ENCODE measurements at places on chromosomes 16 and 17.
A peak's percentile ranks its signal among the peaks of the same experiment; 100 is the strongest.

GRCh38 chr17:49498029-49498615 lies 3.0 kb downstream of the NGFR start:
- DNase-seq: no peak

DNA sequence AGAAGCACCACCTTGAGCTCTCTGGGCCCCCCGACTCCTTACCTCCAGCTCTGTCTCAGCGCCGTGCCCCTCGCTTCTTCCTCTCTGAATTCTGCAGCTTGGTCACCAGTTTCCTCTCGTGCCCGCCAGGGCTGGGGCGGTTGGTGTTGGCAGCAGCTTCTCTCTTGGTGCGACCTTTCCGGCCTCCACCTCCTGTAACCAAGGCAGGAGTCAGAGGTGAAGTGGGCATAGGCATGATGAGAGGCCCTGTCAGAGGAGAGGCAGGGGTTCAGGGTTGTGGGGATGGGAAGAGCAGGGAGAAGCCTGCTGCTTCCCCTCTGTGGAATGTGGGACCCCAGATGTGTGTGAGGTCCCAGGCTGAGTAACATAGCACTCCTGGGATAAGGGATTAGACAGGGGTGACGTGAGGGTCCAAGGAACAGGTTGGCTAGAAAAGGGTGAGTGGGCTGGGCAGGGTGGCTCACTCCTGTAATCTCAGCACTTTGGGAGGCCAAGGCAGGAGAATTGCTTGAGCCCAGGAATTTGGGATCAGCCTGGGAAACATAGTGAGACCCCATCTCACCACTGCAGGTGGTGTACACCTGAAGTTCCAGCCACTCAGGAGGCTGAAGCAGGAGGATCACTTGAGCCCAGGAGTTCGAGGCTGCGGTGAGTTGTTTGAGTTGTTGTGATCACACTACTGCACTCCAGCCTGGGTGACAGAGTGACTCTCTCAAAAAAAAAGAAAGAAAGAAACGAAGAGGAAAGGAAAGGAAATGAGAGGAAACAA lies 626 bp downstream of the NUPR1 start:
- DNase-seq: no peak

DNA sequence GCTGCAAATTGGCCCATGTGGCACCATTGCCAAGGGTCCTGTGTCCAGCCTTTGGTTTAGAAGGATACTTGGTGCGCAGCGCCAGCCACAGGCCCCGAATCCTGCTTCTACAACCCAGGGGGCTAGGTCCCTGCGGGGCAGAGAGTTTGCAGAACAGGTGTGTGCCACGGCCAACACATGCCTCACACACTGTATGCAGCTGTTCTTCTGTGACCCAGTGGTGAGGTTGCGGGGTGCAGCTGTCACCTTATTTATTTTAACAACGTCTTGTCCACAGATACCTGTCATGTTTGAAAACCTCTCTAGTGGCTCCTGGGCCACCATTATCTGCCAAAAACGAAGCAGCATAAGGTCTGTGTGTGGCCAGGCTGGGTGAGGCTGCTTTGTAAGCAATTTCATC lies 11.6 kb downstream of the CBFA2T3 start:
- peak; percentile 51 for DNase-seq

- DNase-seq: peak; percentile 4
Observed at GRCh38 chr17:146983-147761, 9.8 kb downstream of the SCGB1C2 start.

DNA sequence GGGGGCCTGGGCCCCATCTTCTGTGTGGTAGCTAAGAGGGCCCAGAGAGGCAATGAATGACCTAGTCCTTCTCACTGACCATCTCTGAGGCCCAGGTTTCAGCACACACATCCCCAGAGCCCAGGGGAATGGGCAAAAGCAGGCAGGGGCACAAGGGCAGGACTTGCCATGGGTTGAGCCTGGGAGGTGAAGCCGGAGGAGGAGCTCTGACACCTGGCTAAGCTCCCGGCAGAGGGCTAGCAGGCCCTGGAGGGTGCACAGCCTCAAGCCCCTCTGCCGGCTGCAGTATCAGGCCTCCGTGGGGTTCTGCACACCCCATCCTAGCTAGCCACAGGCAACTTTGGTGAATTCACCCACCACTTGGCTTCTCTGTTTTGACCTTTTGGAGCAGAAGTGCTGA lies 5.3 kb downstream of the SRCIN1 start:
- no peak for DNase-seq

- DNase-seq: peak; percentile 17
Observed at GRCh38 chr16:83701494-83701893, 106.3 kb upstream of the HSBP1 start.

GRCh38 chr16:87830673-87831420 lies 38.5 kb downstream of the SLC7A5 start:
- no peak for DNase-seq
